Stimulated activated CD8-positive, alpha-beta memory T cell treated with anti-CD3 and anti-CD28 coated beads, Interleukin-2, amount 100 ng/mL, for 48 hours (primary cell): ENCODE measurements at places on chromosomes 11 and 22.

GRCh38 chr11:1153951-1154493 lies 3.7 kb upstream of the MUC5AC start:
- DNase-seq, result no peak

GRCh38 chr11:72735495-72736027 lies 16.6 kb downstream of the ARAP1 start:
- DNase-seq, result no peak

GRCh38 chr11:44708523-44709280 lies 18.1 kb upstream of the TSPAN18 start:
- DNase-seq, result no peak

GRCh38 chr22:38314933-38315822 lies 2.1 kb downstream of the CSNK1E start:
- DNase-seq, result no peak

DNA sequence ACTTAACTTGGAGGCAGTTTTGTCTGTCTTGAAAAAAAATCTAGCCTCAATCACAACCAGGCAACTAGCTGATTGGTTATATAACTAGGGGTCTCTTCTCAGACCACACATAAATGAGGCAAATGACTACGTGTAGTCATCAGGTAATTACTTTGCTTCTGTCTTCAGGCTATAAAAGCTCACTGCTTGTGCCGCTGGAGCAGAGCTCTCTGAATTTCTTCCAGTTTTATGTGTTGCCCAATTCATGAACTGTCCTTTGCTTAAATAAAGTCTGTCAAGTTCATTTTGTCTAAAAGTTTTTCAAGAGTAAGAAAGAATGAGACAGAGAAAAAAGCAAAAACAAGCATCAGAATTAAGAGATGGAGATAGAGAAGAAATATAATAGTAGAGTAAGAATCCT lies 93.4 kb downstream of the MUC15 start:
- DNase-seq, result no peak

DNA sequence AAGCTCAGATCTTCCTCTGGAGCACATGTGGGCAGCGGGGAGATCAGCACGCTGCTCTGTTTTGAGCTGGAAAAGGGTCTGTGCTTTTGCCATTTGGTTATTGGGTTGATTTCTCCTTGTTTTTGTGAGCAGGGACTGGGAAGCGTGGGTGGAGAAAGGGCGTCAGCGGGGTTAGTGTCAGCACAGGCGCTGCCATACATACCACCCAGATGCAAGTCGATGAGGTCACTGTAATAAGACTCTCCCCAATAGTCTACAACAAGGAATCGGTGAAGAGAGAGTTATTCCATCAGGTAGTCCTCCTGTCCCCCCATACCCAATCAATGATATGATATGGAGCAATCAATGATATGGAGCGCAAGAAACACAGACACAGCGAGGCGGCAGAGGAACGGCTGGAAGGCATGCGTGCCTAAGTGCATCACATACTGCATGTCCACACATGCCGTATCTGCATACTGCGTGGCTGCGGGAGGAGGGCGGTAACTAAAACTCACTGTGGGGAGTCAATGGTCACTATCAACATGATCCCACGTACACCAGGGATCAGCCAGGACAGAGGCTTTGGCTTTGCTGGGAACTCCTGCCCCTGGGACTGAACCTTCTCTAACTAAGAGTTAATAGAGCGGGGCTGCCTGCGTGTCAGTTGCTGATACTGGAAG lies 29.5 kb upstream of the BID start:
- no peak for DNase-seq

- DNase-seq, result no peak
Observed at GRCh38 chr11:19803506-19803998, 90.9 kb downstream of the NAV2 start.

DNA sequence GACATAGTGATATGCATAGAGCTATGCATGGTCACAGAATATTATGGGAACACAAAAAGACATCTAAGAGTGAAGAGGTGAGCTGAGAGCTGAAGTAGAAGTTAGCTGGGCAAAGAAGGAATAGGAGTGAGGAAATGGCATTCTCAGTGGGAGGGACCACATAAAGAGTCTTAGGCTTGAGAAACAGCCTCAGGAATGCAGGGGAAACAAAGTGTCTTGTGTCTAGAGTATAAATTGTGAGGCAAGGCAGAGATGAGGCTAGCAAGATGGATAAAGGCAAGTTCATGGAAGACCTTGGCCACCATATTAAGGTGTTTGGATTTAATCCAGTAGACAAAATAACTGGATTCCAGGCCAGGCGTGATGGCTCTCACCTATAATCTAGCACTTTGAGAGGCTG lies 40.6 kb upstream of the CRTAM start:
- no peak for DNase-seq

GRCh38 chr11:117603932-117604331 lies 193.1 kb downstream of the DSCAML1 start:
- no peak for DNase-seq

GRCh38 chr11:11390068-11390771 lies 37.2 kb upstream of the CSNK2A3 start:
- DNase-seq, result no peak

DNA sequence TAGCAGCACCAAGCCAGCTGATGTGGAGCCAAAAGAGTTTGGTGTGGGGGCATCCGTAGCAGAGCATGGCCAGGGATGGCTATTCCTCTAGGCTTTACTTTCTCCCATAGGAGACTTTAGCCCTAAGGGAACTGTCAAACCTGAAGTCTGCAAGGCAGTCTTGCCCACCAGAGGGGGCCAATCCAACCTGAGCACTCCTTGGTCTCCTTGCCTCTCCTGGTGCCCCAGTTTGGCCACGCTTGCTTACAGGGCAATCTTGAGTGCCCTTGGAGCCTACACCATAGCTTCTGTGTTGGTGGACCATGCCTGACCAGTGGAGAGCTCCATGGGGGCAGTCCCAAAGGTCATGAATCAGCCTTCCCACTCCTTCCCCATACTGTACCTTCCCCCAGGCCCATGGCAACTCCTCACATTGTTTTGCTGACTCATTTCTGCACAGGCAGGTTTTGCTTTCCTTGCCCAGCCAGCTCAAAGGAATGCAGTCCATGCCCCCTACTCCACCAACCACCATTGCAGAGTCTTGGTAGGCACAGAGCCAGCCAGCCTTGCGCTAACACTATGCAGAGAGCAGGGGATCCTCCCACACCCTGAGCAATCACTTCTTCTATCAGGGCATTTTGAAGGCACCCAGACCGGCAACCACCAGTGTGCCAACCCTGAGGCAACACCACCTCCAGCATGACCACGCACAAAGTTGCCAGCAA lies 1421.2 kb upstream of the RAG2 start:
- DNase-seq, result no peak

- DNase-seq, result no peak
Observed at GRCh38 chr11:10390375-10390774, 64.7 kb upstream of the AMPD3 start.

DNA sequence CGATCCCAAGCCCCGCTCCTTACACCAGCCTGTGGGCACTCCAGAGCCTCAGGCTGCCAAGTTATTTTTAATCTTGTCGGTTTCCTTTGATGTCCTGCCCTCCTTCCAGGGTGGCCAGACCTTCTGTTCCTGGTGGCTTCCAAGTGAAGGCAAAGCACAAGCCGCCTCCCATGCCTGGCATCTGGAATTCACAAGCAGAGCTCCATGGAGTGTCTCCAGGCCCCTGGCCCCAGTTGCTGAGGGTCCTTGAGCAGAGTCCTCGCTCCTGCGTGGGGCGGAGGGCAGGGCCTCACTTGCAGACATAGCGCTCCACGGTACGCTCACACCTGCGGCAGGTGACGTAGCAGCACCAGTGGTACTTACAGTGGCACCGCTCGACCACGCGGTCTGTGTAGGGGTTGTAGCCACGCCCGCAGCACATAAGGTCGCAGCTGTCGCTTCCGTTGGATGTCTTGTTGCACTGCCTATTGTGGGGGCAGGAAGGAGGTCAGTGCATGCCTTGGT lies 19.5 kb downstream of the WNT11 start:
- no peak for DNase-seq

DNA sequence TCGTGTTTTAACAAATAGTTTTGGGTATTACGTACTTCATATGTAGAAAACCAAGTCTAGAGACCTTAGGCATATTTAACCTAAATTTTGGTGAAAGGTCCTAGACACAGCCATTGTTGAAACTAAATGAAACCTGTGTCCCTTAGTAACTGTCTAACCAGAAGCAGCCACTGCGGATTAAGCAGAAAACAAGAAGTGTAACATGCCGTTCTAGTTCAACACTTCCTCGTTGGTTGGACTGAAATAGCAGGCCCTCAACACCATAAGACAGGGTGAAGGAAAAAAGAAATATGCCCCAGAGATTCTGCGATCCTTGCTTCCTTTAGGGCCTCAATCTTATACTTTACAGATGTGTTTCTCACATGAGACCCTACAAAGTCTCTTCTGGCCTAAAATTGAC lies 2.0 kb downstream of the NAA40 start:
- DNase-seq, result no peak

GRCh38 chr11:65653229-65654225 lies 9.2 kb downstream of the RELA start:
- DNase-seq, result no peak
